ENCODE measurements at places on chromosomes 7 and 10.

DNA sequence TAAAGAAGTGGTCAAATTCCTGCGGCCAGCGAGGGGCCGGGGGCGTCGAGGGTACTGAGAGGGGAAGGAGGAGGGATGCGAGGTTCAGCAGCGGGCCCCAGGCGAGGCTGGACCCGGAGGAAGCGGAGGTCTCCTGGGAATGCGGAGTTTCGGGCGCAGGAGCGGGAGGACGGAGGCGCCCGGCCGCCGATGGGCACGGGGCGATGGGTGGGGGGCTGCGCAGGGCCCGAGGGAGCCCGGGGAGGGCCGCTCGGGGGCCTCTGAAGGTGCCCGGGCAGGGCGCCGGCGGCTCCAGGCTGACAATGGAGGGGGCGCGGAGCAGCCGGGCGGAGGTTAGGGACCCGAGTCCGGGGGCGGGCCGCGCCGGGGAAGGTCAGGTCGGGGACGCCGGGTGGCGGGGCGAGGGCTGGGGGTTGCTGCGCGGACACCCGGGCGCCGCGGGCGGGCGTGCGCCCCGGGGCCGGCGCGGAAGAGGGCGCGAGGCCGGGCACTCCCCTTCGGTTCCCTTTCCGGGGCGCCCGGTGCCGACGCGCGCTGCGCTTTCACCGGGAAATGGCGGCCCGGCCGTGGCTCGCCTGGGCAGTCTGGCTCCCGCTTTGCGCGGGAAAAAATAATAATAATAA is 683 bp downstream of the MACROH2A2 start:
- no peak for DNase-seq

DNA sequence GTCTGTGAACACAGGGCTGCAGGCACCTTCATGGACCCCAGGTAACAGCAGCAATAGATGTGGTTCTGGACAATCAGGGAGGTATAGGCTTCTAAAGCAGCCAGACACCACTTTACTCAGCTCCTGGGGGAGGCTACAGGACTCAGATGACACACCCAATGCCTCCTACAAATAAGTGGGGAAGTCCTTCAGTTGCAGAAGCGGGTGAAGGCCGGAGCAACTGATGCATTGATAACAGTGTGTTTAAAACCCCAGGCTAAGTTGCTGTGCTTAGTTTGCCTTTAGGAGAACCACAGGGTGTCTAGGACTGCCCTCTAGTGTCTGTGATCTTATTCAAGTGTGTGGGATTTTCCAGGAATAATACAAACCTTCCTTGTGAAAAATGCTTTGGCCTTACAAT is 5.9 kb upstream of the ITGA8 start:
- no peak for DNase-seq

DNA sequence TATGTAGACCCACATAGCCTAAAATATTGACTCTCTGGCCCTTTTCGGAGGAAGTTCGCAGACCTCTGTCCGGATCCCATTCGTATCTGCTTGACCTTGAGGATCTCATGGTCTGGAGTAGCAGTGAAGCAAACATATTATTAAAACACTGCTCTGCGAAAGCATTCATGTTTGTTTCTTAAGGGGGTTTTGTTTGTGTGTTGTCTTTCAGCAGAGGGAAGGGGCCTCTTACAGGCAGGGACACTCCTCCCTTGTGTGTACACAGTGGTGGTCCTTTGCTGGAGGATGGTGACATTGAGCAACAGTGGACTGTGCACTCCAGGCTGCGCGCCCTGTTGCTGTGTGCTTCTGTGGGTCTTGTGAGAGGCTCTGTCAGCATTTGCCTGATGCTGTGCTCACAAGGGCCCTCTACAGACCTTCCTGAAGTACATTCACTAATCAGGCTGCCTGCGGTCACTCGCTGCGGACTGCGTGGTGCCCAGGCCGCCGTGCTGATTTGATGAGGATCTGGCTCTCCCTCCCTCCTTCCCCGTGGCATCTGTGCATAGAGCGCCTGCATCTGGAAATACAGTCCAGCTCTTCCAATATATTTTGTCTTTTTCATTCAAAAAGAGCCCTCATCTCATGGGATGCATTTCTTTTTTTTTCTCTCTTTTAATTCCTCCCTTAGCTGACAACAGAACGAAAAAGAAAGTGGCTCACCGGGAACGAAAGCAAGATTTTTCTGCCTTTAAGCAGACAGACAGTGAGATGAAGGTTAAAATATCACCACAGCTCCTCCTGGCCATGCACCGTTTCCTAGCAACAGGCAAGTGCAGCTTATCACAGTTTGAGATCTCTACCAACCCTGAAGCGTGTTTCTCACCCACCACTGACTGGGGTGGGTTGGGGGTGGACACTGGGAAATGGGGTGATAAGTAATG is 135.8 kb downstream of the CNNM2 start:
- DNase-seq = no peak

- DNase-seq = no peak
Observed at GRCh38 chr10:119784340-119785067, 58.7 kb downstream of the INPP5F start.

DNA sequence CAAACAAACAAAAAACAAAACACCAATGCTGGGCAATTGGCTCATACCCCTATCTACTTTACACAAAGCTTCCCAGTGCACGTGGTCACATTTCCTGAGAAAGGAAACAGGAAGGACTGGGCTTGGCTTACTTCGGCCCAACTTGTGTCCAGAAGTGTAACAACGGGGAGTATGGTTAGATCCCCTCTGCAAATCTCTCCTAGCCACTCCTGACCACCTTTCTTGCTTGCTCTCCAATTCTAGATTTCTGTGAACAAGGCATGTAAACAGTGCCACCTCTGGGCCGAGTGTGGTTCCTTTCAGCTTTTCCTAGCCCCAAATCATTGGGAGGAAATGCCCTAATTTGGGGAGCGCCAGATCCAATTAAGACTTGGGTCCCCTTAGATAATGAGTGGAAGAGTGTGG is 21.0 kb upstream of the FRAT2 start:
- no peak for DNase-seq

DNA sequence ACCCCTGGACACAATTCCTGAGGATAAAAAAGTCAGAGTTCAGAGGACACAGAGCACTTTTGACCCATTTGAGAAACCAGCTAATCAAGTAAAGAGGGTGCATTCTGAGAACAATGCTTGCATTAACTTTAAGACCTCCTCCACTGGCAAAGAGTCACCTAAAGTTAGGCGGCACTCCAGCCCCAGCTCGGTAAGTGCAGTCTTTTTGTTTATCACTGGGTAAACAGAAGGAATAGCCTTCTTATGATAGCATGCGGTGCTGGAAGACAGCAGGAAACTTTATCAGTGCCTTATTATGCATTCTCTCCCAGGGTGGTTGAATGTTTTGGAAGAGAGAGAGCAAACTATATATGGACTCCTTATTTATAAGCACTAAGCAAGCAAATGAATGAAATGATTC is 130.5 kb downstream of the CDK14 start:
- DNase-seq = no peak

GRCh38 chr7:99133766-99134564 is 9.9 kb downstream of the SMURF1 start:
- DNase-seq = no peak

GRCh38 chr7:28745351-28745750 is 212.8 kb downstream of the TRIL start:
- no peak for DNase-seq

DNA sequence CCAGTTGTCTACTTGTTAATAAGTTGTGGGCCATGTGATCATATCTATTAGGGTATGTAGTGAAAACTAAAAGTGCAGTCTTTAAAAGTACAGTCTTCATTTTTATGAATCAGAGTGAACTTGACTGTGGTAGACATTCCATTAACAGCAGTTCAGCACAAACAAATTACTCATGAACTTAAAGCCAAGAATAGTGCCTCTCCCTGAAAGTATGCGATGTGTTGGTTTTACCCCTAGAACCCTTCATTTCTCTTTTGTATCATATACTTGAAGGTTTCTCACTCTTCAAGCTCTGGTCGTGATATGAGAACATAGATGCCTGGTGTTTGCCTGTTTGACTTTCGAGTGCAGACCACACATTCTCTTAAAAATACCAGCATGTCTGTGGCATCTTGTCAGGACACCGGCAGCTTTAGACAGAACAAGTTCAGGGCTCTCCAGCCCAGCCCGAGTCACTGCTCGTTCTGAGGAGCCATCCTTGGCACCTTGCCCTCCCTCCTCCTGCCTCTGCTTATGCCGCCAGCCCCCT is 159.3 kb downstream of the LCOR start:
- no peak for DNase-seq

DNA sequence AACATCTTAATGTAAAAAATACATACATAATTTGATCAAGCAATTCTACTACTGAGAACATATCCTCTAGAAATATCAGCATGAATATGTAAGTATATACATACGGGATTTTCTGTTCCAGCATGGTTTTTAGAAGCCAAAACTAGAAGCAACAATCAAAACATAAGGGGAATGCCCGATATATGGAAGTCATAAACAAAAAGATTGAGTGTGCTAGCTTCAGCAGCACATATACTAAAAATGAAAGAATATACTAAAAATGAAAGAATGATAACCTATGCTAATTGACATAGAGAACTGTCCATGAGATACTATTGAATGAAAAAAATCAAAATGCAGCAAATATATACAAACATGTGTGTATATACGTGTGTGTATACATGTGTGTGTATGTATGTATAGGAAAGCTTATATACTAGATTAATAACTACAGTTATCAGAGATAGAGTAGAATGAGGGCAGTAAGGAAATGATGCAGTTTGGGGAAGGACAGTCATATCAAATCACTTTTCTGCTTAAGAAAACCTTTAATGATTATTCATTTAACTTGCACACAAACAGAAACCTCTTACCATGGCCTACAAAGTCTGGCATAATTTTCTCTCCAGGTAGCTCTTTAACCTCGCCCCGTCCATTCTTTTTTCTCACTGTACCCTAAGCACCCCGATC is 72.9 kb downstream of the NPY start:
- DNase-seq = no peak

GRCh38 chr7:97145068-97145467 is 27.6 kb downstream of the SDHAF3 start:
- peak; percentile 45 for DNase-seq

DNA sequence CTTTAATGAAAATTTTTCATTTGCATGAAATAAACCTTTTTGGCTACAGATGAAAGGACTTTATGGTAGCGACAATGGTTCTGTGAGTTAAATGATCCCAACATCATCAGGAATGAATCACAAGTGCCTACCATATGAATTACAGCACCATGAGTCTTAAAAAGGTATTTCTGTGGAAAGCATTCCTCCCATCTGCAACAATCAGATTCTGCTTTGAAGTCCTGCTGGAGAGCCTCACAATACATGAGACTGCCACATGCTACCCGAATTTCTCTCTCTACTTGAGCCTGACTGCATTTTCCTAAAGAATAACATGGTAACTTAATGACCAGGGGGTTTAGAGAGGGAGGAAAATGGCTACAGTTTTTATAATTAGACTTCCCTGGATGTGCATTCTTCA is 190.3 kb downstream of the TWIST1 start:
- no peak for DNase-seq

- DNase-seq = no peak
Observed at GRCh38 chr7:6489612-6490011, 41.9 kb upstream of the DAGLB start.

DNA sequence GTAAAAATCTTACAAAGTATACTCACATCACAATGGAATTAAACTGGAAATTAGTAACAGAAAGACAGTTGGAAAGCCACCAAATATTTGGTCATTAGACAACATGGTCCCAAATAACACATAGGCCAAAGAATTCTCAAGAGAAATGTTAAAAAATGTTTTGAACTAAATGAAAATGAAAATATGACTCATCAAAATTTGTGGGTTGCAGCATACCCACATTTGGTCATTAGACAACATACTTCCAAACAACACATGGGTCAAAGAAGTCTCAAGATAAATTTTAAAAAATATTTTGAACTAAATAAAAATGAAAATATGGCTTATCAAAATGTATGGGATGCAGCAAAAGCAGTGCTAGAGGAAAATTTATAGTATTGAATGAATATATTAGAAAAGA is 130.6 kb downstream of the MARCHF5 start:
- no peak for DNase-seq

DNA sequence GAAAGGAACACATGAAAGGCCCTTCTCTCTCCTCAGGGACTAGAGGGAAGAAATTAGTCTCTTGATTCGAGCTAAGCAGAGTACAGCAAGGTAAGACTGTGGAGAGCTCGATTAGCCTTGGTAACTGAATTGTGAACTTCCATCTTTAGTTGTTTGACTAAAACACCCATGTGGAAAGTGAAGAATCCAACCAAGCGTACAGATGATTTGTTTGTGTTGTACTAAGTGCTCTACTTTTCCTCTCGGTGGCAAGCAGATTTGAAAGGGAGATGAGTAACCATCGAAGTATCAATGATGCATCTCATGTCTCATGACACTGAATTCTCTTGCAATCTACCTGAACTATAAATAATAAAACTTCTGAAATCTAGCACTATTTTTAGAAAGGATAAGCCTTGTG is 80.7 kb downstream of the FZD1 start:
- DNase-seq = no peak

DNA sequence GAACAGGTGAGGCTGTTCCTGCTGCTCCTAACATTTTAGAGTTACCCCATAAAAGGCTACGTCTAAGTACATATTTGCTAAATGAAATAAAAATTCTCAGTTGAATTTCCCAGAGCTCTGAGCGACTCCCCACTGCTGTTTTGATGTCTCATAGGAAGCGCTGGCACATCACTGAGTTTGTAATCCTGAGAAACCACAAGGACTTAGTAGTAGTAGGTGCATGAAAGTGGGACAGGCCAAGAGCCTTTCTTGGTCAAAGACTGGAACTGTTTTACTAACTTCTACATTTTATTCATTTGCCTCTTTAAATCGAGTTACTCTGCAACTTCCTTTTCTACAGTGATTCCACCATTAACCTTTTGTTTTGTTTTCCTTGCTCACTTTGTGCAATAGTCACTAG is 85.9 kb downstream of the XPNPEP1 start:
- DNase-seq = no peak

- no peak for DNase-seq
Observed at GRCh38 chr10:72340510-72341261, 14.0 kb downstream of the DNAJB12 start.

DNA sequence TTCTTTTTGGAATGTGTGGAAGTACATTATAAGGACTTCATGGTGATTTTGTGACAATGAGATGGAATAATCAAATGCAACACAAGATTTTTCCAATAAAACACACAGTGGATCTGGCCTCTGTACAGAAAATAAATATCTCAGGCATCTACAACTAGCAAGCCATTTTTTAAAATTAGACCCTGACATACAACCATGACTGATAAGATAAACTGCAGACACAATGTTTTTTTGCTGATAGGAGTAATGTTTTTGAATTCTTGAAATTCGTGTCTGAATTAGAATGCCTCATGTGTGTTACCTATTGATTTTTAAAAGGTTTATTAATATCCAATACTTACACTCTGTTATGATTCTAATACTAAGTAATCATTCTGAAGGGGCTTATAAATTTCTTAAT is 328.1 kb downstream of the HGF start:
- no peak for DNase-seq

DNA sequence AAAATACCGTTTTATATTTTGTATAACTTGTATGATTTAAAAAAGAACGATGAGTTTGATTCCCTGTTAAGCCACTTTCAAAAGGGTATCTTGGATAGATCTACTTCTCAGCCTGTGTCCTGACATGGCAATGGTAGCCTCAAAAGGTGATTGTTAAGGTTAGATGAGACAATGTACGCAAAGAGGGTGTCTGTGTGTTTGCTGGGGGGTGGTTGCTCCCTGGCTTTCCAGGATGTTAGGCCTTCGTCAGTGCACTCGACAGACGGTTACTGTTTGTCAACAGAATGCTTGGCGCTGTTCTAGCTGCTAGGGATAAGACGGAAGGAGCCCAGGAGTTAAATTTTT is 90.3 kb downstream of the NEURL1 start:
- no peak for DNase-seq

Measured in NCI-H1417 treated with DMSO at 0.1 percent for 48 hours (cell line).